Neural cell (in vitro differentiated cells): ENCODE measurements at places on chromosomes 2 and 18. TPM values are rescaled to one million over a fixed set of nuclear protein-coding genes. Genes with fewer than 3 reads are reported as not detected.

Gene ACYP2
- 42.9 and 48.2 TPM in 2 replicates for polyA plus RNA-seq

Gene ACMSD
- not detected in 2 replicates for polyA plus RNA-seq

Gene COL3A1
- 1.3 and 1.8 TPM in 2 replicates for polyA plus RNA-seq

Gene TEX44
- polyA plus RNA-seq: not detected in 2 replicates

Gene ATIC
- 4.9 and 9.5 TPM in 2 replicates for polyA plus RNA-seq

Gene STEAP3
- 0.08 TPM in 1 of 2 replicates, not detected in the other for polyA plus RNA-seq

Gene RAPGEF4
- 10.0 and 10.4 TPM in 2 replicates for polyA plus RNA-seq

Gene GPR35
- 2.8 and 4.1 TPM in 2 replicates for polyA plus RNA-seq

Gene AQP12A
- not detected in 2 replicates for polyA plus RNA-seq

Gene CACNB4
- 29.0 and 31.1 TPM in 2 replicates for polyA plus RNA-seq

Gene OR6B3
- not detected in 2 replicates for polyA plus RNA-seq
